ENCODE measurements at places on chromosomes 2 and 18.

DNA sequence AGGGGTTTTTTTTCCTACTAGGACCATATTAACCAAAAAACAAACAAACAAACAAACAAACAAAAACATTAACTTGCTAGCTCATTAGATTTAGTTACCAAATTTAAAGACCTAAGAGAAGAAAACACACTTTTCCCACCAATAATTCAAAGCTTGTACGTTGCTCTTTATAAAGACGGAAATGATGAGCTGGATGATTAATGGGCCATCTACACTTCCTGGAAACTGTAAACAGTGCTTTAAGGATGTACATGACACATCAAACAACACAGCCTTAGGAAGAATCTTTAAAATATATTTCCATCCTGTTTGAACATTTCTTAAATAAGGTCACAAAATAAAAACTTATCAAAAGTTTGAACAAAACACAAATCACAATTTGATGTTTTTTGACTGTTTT lies 982 bp downstream of the BMP10 start:
- DNase-seq = no peak

GRCh38 chr2:200383380-200384110 lies 77.1 kb downstream of the SPATS2L start:
- no peak for DNase-seq

DNA sequence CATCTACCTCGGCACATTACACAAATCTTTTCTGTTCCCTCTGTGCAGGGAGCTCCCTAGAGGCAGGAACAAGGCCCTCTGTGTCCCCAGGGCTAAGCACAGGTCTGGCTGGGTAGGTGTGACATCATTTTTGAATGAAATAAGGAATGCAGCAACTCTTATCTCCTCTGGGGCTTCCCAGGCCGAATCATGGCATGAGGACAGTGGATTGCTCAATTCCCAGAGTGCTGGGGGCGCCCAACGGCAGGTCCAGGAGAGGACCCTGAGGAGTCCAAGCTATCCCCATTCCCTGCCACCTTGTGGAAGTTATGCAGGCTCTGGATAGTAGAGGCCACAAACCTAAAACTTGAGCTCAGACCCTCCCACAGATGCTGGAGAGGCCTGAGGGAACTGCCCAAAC lies 158.0 kb upstream of the RAB6C start:
- DNase-seq = no peak

DNA sequence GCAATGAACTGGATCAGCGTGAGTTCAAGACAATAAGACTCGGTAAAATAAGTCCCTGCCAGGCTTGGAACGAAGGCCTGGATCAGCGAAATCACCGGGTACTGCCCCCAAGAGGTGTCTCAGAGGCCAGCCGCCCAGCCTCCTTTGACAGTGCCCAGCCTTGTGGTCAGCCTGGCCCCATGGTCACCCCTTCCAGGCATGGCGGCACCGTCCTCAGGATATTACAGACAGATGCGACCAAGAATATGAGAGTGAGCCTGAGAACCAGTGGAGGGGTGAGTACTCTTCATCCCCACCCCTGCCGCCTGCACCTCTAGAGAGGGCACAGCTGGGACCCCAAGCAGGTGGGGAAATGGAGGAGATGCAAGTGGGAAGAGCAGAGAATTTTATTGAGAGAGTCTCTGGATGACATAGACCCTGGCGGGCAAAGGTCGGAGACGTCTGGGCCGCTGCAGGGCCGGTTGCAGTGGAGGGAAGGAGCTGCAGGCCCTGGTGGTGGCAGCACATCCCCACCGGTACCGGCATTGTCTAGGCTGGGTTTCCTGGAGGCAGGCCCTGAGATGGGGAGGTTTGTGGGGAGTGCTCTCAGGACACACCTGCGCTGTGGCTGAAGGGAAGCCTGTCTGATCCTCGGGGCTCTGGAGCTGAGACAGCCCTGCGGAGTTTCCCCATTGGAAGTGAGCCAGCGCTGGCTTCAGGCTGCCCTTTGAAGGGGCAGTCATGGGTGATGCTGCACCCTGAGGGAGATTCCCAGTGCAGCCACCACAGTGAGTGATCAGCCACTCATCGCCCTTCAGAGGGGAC lies 190.0 kb downstream of the SEPTIN10 start:
- no peak for DNase-seq

DNA sequence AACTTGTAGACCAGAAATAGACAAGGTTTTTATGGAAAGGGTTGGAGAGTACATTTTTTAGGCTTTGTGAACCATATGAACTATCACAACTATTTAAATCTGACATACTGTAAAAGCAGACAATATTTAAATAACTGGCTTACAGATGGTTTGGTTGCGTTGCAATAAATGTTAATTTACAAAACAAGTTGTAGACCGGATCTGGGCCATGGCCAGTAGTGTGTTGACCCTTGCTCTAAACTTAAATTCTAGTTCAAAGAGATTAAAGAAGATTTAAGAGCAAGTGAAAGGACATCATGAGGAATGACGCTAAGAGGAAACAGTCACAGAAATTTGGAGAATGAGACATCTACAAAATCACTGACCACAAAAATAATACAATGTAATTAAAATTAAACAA lies 652.7 kb downstream of the DCDC2C start:
- DNase-seq = no peak

DNA sequence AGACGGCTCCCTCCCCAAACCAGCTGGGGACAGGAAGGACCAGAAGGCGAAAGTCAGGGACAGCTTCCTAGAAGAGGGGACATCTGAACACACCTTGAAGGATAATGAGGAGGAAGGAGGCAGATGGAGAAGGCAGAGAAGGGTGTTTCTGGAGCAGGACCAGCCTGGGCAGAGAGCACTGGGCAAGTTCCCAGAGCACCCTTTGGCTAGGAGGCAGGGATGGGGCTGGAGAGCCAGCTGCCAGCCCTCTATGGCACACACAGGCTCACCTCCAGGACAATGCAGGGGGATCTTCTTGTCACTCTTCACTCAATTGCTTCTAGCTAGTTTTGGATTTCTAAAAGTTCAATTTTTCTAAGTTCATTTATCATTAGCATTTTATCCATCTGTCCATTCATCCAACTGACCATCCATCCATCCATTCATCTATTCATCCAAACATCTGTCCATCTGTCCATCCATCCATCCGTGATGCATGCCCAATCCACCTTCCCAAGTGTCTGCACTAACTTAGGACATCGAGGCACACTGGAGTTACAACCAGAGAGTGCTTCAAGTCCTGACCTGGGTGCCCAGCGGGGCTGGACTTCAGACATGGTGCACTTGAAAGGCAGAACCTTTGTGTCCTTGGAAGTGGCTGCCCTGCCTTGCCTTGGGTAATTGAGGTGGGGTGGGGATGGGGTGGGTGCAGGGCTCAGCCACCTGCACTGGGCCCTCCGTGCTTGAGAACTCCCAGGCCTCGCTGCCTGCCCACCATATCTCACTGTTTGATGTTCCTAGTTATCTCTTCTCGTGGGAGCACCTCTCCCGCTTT lies 42.5 kb downstream of the INHBB start:
- no peak for DNase-seq

DNA sequence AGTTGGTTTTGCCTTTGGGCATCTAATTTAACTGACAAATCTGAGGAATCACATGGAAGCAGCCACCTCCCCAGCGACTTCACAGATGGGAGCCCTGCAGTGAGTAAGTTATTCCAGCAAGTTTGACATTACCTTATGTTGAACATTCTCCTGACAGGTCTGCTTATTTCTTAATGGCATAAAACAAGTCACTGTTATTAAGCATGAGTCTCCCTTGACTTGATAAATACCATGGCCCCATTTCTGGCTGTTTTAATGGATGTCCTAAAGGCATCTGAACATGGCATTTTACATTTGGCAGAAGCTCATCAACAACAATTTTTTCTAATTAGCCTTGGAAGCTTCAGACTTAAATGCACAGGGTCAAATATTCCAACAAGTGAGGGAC lies 92.6 kb upstream of the CREB1 start:
- no peak for DNase-seq

DNA sequence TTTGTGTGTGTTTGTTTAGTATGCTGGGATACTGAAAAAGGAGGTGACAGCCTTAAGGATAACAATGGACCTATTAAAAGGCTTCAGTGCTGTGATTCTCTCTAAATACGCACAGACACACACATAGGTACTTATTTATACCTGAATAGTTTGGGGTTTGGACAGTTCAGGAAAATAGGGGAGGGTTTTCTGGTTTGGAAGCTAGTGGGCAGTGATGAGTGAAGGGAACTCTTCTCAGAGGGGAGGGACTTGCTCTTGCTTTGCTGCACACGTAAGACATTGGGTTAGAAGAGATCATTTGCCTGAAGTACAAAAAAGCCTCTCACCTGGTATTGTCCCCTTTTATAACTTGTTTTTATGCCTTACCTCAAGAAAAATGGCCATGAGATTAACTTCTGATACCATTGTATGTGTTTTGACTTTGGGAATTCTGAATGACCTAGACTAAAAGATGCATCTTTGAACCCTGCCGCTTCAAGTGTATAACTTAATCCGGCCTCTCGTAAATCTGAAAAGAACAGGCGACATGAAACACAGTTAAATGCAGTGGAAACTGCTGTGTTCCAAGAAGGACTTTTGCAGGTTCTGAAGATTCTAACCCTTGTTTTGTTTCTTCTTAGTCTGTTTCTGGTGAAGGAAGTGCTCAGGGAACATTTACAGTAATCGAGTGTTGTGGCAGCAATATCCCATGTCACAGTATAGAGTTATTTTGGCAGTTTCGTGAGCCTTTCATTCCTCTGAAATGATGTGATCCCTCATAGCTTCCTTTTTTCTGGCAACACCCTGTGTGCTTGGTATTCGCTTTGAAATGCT lies 2.5 kb downstream of the CRIM1 start:
- no peak for DNase-seq

DNA sequence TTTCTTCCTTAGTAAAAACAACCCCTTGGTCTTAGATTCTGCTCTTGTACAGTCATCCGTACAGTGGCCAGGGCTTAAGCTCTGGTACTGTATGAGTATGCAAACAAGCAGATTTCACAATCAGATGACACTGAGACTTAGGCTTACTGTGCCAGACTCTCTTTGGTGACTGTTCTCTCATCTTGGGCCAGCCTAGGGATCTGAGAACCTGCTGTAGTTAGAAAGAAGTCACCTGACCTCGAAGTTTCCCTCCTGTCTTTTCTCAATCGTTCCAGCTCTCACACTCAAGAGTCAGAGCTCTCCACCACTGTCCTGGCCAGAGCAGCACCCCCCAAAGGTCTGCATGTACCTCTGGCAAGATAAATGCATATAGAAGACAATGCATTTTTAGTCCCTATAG lies 63.2 kb downstream of the ZEB2 start:
- DNase-seq = no peak

- no peak for DNase-seq
These were observed 63.4 kb upstream of the L3MBTL4 start for GRCh38 chr18:6478121-6478520.

DNA sequence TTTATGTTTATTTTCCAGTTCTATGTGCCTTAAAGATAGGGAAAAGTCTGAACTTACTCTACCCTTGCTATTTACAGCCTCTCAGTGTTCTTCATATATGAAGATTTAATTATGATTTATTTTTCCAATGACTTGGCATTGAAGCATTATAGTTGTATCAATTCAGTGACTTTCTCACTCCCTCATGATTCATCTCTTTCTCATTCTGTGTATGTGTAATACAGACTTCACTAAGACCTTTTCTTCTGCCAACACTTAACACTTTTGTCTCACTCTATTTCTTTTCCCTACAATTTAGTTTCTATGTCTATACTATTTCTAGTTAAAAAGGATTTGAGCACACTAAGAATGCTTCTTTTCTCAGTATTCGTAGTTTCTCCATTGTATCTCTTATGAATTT lies 1470.3 kb upstream of the ACVR2A start:
- no peak for DNase-seq

All from activated T-helper 1 cell treated with anti-CD3 and anti-CD28 coated beads, Interleukin-2, amount 50 U/mL, for 16 hours (primary cell).